ENCODE measurements at places on chromosomes 11 and 22.

DNA sequence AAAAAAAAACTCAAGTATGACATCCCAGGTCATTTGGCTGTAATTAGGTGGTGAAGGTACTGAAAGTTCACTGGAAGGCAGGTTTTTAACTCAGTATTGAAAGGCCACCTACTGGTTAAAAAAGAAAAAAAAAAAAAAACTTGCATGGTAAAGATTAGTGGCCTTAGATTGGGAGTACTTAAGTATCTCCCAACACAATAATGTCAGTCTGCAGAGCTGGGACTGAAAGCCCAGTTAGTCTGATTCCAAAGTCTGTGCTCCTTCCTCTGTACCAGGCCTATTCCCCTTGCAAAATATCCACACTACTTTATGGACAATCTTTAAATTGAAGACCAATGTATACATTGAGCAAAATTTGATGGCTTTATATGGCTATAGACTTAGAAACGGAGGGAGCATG lies 85.5 kb downstream of the NOX4 start:
- no peak for DNase-seq

DNA sequence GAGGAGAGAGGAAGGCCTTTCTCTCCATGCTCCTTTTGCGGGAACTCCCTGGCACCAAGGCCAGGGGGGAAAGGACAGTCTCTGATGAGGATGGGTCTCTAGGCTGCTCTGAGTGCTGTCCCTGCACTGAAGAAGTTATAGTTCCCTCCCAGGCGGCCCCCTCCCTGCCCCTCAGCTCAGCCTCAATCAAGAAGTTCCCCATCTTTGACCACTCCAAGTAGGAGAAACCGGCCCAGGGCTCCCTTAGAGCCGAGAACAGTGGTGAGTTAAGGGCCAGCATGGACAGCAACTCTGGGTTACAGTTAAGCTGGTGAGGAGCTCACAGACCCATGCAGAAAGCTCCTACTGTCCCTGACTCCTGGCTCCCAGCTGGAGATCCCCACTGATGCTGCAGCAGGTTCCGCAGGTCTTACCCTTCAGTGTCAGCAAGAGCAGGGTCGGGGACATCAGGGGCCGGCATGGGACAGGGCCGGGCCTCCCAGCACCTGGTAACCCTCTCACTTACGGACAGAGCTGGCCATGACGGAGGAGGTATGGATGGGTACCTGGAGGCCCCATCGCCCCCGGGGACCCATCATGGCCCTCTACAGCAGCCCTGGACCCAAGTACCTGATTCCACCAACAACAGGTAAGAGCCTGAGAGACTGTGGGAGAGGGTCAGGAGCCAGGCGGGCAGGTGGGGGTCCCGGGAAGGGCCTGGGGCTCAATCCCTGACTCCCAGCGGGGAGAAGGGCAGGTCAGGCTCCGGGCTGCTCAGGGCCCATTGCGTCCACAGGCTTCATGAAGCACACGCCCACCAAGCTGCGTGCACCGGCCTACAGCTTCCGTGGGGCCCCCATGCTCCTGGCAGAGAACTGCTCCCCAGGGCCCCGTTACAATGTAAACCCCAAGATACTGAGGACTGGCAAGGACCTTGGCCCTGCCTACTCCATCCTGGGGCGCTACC lies 4.2 kb downstream of the SCGB1C1 start:
- no peak for DNase-seq

GRCh38 chr11:2450321-2451041 lies 5.7 kb downstream of the KCNQ1 start:
- no peak for DNase-seq

DNA sequence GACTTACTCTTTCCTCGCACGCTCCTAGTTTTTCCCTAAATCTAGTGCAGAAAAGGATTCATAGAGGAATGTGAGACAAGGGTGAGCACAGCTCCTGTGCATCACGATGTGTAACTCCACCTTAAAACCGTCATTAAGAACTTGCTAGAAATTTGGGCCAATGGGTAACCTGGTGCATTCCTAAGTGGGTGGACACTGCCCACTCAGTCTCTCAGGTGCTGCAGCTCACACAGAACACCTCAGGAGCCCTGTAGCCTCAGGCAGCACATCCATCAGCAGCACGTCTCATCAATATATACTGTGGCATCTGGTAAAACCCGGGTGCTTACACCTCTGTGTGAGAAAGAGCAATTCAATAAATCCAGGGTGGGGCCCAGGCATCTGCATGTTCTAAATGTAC lies 12.4 kb downstream of the POU2AF3 start:
- DNase-seq: no peak

DNA sequence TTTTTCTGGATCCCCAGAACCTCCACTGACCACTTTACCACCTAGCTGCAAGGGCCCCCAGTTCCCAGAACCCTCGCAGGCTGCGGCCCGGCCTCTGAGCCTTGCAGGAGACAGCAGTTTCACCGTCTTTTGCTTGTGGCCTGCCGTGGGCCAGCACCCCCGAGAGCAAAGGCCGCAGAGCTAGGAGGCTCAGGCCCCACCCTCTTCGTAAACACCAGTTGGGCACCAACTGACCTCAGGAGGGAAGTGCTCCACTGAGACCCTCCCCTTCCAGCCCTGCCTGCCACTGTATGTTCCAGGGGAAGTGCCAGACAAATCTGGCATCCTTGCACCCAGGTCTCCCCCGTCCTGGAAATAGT lies 23.4 kb upstream of the CREB3L1 start:
- DNase-seq: no peak

DNA sequence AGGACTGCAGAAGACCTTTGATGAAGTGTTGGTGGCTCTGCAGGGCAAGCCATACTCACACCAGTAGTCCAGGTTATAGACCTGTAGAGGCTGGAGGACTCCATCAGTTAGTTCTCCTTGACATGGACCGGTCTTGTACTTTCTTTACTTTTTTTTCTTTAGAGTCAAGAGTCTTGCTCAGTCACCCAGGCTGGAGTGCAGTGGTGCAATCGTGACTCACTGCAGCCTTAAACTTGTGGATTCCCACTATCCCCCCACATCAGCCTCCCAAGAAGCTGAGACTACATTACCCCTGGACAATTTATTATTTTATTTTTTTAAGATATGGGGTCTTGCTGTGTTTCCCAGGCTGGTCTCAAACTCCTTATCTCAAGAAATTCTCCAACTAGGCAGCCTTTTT lies 49.6 kb upstream of the E2F8 start:
- DNase-seq: no peak

DNA sequence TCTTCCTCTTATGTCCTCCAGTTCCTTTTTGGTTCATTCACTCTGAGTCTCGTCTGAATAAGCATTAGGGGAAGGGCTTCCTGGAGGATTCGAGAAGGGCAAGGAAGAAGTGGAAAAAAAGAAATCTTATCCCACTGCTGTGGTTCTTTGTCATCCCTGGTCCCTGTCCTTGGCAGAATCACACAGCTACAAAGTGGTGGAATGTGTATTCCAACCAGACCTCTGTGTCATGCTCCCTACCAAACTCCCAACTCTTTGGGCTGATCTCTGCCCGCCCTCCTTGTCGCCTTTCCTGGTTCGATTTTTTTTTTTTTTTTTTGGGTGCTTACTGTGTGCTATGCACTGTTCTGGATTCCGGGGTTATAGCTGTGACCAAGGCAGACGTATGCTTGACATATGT lies 61.0 kb downstream of the TEAD1 start:
- DNase-seq: no peak

DNA sequence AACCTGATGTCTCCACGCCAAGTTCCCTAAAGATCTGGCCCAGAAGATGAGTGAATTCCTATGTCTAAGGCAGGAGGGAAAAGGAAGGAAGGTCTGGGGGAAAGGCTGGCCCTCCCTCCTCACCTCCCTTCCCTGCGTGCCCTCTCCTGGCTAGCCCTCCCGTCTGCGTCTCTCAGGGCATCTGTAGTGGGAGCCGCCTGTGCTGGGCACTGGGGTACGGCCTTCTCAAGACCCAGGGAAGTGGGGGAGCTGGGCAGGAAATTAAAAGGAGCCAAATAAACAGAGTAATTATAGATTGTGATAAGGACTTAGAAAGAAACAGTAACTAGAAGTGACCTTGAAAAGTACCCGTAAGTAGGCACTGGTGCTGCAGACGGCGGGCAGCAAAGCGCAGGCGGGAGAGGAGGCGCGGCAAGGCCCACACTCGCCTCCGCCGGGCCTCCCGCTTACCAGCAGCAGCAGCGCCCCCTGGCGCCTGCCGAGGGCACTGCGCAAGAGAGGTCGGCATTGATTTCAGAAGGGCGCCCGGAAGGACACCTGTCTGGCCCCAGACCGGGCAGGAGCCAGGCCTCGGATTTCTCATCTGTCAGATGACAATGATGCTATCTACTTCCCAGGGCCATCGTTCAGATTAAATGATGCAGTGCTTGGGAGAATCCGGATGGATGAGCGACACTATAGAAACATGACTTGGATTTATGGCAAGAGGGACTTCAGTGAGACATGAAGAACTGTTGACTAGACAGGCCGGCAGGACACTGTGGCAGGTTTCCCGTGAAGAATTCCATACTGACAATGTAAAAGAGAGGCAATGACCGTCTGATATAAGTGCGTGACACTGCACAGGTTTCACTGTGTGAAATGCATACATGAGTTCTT lies 7.3 kb downstream of the KCNJ1 start:
- DNase-seq: peak; percentile 67

GRCh38 chr22:46010951-46011626 lies 34.1 kb upstream of the WNT7B start:
- DNase-seq: no peak

- DNase-seq: no peak
Measured at GRCh38 chr22:27959335-27960090, 40.5 kb upstream of the PITPNB start.

- no peak for DNase-seq
Measured at GRCh38 chr11:2584812-2585565, 114.8 kb downstream of the KCNQ1OT1 start.

- no peak for DNase-seq
Measured at GRCh38 chr22:44550711-44551491, 52.9 kb upstream of the RTL6 start.

DNA sequence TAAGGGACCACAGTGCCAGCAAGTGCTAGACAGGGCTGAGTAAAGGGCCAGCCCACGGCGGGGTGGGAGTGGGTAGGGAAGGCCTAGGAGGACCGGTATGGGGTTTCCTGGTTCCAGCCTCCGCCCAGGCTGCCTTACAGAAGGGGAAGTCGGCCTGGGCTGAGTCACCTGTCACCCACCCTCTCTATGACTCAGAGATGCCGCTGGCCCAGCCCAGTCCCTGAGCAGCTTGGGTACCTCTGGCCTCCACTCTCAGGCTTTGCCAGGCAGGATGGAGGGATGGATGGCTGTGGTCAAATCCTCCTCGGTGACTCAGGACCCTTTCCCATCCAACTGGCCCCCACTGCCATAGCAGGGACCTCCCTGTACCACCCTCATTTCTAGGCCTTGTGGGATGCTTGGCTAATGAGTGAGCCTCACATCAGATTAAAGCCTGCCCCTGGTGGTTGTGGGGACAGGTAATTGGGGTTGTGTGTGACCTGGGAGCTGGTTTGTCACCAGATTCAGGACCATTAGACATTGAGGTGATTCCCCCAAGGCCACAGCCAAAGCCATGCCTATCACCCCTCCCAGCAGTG lies 13.9 kb downstream of the SLC35E4 start:
- peak; percentile 92 for DNase-seq

DNA sequence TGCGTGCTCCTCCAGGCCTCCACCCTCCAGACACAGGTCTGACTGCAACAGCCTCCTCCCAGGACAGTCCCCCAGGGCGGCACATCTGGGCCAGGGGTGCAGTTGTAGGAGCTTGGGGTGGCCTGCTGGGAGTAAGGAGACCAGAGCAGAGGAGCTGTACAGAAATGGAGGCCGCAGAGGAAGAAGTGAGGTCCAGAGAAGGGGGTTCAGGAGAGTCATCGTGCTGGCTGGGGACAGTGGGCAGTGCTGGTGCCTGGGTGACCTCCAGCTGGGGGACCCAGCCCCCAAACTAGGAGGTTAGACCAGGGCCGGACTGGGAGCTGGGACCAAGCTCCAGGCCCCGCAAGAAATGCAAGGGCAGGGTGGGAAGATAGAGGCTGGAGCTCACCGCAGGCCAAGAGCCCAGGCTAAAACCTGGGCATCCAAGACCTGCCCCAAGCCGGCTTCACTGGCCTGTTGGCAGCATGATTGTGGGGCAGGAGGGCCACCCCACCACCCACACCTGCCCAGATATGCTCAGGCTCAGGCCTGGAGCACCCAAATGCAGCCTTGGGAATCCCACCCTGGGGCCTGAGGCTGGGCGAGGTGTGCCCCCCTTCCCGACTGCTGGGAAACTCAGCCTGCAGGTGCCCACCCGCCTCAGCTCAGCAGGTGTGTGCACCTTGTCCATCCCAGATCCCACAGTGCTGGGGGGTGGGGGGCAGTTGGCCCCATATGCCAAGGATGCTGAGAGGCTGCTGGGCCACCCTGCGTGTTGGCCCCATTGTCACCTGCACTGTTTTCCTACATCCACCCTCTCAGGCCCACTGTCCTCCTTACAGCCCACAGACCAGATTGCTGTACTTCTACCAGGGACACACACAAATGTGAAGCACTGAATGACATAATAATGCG lies 96.9 kb downstream of the MORC2 start:
- no peak for DNase-seq

GRCh38 chr11:121652971-121653370 lies 200.2 kb upstream of the SORL1-AS1 start:
- no peak for DNase-seq

- DNase-seq: no peak
Measured at GRCh38 chr11:3990406-3990805, 104.2 kb upstream of the RRM1 start.

- no peak for DNase-seq
Measured at GRCh38 chr22:45648301-45649117, 23.1 kb upstream of the ATXN10 start.

- peak; percentile 9 for DNase-seq
Measured at GRCh38 chr11:111602865-111603610, 789 bp downstream of the SIK2 start.

- DNase-seq: no peak
Measured at GRCh38 chr11:107908211-107908610, 20.0 kb upstream of the RAB39A start.

- no peak for DNase-seq
Measured at GRCh38 chr11:12606597-12606996, 67.6 kb upstream of the TEAD1 start.

DNA sequence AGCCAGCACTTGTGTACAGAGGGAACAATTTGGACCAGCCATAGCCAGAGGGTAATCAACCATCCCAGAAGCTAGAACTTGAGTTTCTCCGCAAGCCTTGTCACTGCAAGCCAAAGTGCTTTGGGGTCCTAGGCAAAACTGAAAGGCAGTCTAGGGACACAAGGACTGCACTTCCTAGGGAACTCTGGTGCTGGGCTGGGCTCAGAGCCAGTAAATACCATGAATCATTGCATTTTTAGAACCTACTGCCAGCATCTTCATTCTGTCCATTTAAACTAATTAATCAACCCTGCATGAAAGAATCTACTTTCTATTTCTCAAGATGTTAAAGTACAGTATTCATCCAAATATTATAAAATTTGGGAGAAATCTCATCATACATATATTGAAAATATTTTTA lies 20.0 kb downstream of the PATE3 start:
- DNase-seq: no peak

DNA sequence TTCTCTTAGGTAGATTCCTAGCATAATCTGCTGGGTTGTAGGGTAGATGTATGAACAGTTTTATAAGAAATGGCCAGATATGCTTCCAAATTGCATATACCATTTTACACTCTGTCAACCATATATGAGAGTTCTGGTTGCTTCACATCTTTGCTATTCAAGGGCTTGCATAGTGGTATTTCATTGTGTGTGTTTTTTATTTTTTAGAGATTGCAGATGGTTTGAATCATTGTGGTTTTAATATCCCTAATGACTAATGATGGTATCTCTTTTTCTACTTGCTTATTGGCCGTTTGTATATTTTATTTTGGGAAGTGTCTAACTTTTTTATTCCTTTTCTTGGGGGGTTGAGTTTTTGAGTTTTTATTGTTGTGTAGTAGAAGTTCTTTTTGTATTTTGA lies 26.9 kb downstream of the RNF214 start:
- no peak for DNase-seq

- DNase-seq: peak; percentile 12
Measured at GRCh38 chr22:32985899-32986765, 72.0 kb downstream of the SYN3 start.

Data from stimulated activated CD4-positive, alpha-beta T cell treated with anti-CD3 and anti-CD28 coated beads, Interleukin-4, amount 100 ng/mL, for 4 hours (primary cell).